Psoas muscle (tissue), 8 donors: ENCODE measurements at places on chromosomes 16 and 17. TPM values are rescaled to one million over a fixed set of nuclear protein-coding genes. Genes with fewer than 3 reads are reported as not detected.

MYH3 gene
- 5.8 TPM for total RNA-seq

MYL4 gene
- 0.89 TPM for total RNA-seq

ZSCAN10 gene
- not detected for total RNA-seq

MTSS2 gene
- total RNA-seq: 112 TPM

KRT28 gene
- total RNA-seq: not detected

TP53TG3F gene
- not detected for total RNA-seq

OR4D1 gene
- not detected for total RNA-seq

TANC2 gene
- 8.3 TPM for total RNA-seq

- DNase-seq: peak; percentile 72
These were observed 88.8 kb downstream of the ZDHHC7 start for GRCh38 chr16:84922351-84923120.

- DNase-seq: no peak
These were observed 16.9 kb downstream of the TRIM25 start for GRCh38 chr17:56896968-56897359.

DNA sequence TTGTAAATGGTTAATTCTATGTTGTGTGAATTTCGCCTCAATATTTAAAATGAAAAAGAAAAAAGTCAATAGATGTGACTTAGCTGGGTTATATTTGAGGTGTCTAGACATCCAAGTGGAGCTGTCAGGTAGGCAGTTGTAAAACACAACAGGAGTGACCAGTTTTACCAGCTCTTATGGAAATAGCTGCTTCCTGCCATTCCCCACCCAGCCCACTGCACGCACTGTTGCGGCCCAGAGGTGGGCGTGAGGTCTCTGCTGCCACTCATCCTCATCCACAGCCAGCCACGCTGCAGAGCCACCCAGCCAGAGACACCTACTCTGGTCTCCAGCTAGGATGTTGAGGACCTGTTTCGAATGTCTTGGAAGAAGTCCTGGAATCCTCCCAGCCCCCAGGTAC lies 3.4 kb upstream of the CARD14 start:
- DNase-seq: no peak

- DNase-seq: no peak
These were observed 35.6 kb downstream of the RBFOX3 start for GRCh38 chr17:79575229-79575628.

GRCh38 chr17:71251276-71251675 lies 869.5 kb upstream of the SOX9 start:
- DNase-seq: no peak

GRCh38 chr16:14640538-14640937 lies 7.8 kb downstream of the BFAR start:
- no peak for DNase-seq

- DNase-seq: no peak
These were observed 145.9 kb downstream of the HS3ST3B1 start for GRCh38 chr17:14446825-14447224.

DNA sequence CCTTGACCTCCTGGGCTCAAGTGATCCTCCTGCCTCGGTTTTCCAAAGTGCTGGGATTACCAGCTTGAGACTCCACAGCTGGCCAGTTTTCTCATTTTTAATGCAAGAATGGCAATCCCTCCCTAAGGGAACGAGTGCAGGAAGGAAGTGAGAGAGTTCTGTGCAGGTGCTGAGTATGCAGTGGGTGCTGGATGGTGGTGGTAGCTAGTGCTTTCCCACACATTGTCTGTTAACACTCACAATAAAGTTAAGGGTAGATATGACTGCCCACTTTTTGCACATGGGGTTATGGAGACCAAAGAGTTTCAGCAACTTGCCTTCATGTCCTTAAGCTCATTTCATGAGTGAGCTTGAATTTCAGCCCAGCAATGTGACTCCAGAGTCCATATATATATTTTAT lies 18.5 kb downstream of the RGS9 start:
- DNase-seq: no peak

GRCh38 chr17:72916991-72917390 lies 175.5 kb downstream of the SLC39A11 start:
- no peak for DNase-seq

- no peak for DNase-seq
These were observed 17.5 kb downstream of the GUCY2D start for GRCh38 chr17:8019665-8020650.

GRCh38 chr16:783404-784161 lies 4.6 kb downstream of the RPUSD1 start:
- DNase-seq: peak; percentile 43

DNA sequence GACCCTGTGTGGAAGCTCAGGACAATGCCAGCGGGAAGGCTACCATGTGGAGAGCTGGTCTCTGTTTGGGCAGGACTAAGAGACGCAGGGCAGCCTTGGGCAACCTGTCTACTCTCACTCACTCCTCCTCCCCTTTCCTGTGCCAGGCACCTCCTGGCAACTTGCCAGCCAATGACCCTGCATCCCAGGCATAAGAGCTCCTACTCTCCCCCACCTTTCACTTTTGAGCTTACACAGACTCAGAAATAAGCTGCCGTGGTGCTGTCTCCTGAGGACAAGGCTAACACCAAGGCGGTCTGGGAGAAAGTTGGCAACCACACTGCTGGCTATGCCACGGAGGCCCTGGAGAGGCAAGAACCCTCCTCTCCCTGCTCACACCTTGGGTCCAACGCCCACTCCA lies 2.6 kb downstream of the HBM start:
- DNase-seq: no peak

DNA sequence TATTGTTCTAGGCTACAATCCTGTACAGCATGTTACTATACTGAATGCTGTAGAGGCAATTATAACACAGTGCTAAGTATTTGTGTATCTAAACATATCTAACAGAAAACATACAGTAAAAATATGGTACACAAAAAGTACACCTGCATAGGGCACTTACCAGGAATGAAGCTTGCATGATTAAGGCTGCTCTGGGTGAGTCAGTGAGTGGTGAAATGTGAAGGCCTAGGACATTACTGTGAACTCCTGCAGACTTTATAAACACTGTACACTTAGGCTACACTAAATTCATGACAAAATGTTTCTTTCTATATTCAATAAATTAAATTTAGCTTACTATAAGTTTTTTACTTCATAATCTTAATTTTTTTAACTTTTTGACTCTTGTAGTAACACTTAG lies 37.1 kb downstream of the AMFR start:
- no peak for DNase-seq

DNA sequence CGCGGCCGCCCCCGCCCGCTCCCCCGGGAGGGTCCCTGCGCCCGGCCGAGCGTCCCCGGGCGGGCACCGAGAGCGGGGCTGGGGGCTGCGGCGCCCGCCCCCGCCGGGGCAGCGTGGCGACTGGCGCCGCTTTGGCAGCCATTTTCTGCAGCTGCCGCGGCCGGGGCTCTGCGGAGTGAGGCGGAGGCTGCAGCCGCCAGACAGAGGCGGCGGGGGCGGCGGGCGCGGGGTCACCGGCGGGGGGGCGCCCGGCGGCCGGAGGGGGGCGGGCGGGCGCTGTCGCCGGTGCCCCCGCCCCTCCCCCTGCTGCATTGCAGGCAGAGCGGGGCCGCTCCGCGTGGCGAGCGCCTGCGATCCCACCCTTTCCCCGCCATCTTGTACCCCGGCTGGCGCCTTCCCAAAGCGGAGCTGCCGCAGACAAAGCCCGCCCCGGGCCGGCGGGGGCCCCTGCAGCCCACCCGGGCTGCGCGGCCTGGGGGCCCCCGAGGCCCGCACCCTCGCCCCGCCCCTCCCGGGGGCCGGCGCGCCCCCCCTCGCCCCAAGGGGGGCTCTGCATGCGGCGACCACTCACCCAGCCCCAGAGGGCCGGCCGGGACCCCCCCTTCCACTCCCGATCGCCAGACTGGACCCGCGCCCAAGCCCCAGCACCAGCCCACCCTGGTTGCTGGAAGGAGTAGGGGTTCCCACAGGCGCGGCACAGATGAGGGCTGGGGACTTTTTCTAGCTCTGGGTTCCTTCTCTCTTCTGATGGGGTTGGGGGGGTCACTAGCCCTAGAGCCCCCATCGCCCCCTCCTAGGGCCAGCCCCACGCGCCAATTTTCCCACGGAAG lies 16.6 kb upstream of the CBX8 start:
- DNase-seq: no peak

DNA sequence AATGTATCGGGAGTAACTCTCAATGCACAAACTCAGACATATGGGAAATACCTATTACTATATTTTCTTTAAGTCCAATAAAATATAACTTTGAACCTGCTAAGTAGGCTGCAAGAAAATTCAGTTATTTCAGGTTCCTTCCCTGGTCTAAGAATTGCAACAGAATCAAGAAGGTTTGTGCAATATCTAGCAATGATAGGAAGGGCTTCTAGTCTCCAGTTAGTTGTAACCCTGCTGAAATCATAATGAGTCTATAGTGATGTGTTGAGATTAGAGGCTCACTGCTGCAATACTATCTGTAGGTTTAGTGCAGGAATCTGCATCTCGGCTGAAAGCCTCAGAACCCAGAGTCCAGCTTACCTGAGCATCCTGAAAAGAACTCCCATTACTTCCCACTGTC lies 110.5 kb downstream of the PMP22 start:
- no peak for DNase-seq

DNA sequence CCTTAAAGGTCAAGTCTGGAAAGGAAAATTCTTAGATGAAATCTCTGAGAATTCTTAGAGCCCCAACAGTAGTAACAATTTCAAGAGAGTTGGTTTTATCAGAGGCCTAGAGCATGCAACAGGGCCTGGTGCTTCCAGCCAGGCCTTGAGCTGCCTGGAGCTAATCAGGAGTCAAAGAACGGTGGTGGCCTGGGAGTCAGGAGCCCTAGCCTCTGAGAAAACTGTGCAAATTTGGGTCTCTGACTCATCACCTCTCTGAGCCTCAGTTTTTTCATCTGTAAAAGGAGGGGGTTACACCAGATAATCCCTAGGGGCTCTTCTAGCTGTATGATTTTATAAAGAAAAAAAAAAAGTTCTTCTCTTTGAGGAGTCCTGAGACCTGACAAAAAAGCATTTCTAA lies 227.3 kb upstream of the RPL38 start:
- no peak for DNase-seq

GRCh38 chr16:30010844-30011713 lies at the start of gene DOC2A:
DOC2A (minus strand) TSS chr16:30011027; CDS start chr16:30010222, 805 bp downstream.
- no peak for DNase-seq
